NCI-H1092 (cell line): ENCODE measurements at places on chromosomes 11 and 22.

- DNase-seq = no peak
These were observed 10.0 kb downstream of the MAPK8IP2 start for GRCh38 chr22:50610581-50610980.

GRCh38 chr22:22867996-22868715, 19.5 kb upstream of the IGLL5 start:
- DNase-seq = no peak

GRCh38 chr11:62413060-62413696, 5.7 kb upstream of the SCGB1A1 start:
- DNase-seq = no peak

GRCh38 chr11:766106-766935, 11.0 kb downstream of the GATD1 start:
- DNase-seq = no peak

DNA sequence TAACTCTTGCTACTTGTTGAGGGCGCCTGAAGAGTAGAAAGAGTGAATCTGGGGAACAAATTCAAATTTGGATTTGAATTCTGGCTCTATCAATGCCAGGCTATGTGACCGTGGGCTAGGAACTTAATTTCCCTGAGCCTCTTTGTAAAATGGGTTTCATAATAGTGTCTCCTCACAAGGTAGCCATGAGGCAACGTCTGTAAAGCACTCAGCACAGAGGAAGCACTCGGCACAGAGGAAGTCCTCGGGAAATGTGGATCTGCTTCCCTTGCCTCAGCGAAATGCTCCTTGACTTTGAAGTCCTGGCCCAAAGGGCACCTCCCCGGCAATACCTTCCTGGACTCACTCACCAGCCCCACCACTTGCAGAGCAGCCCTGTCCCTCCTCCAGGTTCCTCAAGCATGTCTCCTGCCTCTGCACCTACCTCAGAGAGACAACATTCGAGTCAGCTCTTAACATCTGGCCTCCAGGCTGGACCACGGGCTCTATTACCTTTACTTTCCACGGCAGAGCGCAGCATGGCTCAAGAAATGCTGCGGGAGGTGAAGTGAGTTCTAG, 17.7 kb downstream of the CD6 start:
- no peak for DNase-seq

DNA sequence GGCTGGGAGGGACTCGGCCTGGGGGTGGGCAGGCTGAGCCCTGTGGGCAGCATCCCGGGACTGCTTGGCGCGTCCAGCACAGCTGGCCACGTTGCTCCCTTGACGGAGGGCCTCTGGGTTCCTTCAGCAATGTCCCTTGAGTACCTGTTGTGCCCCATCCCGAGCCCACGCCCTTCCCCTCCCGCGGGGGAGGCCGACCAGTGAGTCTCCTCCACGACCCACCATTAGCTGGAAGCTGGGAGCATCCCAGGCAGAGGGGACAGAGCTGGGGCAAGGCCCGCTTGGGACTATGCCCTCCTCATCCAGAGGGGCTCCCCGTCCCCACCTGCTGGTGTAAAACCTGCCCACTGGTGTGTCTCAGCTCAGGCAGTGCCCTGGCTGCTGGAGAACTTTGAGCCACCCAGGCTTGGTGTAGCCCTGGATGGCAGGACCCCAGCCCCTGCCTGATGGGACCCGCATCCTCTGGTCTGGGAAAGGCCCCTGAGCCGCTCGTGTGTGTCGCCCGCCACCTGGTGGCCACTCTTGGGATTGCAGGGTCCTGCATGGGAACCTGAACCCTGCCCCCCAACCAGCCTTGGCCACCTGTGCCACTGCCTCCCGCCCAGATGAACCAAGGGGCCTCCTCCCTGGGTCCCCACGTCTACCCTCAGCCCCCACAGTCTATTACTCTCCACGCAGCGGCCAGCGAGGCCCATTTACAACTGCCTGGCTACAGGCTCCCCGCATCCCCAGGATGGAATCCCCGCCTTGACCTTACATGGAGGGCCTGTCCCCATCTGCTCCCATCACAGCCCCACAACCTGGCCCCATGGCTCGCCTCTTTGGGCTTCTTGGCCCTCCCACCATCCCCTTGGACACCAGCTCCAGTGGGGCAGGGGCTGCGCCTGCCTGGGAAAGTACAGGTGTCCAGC, 16.6 kb upstream of the ARHGAP8 start:
- no peak for DNase-seq

DNA sequence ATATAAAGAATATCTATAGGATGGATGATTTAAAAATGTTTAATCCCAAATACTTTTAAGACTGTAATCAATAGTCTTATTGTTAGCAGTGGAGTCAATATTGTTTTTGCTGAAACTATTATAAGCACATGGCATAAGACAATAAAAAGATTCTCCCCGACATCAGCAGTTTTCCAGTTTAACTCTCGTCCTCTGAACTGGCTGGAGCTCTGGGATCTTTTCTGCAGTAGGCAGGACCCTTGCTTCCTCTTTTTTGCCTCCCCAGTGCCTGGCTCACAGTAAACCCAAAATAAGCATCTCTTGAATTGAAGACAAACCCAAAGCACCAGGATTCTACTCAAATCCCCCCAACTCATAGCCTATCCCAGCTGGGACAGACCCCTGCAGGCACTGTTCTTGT, 32.9 kb downstream of the KCNJ1 start:
- no peak for DNase-seq

DNA sequence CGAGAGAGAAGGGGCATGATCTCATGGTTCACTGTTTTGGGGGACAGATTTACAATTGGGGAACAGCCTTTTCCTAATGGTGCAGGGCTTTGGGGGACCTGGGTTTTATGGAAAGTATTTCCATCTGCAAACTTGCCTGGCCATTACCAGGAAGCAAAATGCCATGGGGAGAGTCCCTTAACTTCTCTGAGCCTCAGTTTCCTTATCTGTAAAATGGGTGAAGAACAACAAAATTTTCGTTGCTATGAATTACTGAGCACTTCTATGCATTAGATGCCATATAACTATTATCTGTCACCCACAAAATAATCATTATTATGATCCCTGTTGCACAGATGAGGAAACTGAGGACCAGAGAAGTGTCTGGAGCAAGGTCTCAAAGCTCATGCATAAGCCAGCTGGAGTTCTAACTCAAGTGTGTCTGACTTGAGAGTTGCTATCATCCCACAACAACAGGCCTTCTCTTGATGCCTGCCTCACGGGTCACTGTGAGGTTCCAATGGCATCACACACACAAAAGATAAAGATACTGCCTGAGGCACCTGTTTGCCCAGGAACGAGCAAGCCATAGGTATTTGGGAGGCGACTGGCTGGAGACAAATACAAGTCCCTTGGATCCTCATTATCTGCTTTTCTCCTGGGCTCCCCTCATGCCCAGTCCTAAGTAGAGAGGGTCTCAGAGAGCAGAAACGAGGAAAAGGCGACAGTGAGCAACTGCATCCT, 15.8 kb downstream of the TPST2 start:
- no peak for DNase-seq

DNA sequence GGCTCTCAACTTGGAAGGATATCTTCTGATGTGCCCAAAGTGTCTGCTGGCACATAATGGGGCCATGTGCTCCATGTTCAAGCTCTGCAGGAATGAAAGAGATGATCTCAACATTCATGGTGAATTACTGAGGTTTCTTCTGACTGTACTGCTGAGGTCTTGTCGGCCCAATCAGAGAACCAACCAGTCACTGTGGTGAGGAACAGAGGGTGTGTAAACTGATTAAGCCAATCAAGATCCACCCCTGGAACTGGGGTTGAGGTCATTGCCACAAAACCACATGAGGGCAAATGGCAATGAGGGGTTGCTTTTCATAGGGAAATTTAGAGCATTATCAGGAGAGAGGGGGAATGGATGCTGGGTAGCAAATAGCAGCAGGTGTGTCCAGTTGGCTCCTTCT, 152.3 kb upstream of the RAG2 start:
- no peak for DNase-seq

- DNase-seq = no peak
These were observed 52.1 kb downstream of the CLTCL1 start for GRCh38 chr22:19239464-19239863.

- peak; percentile 26 for DNase-seq
These were observed 10.5 kb downstream of the KLHL35 start for GRCh38 chr11:75422248-75423231.

GRCh38 chr22:25085156-25085555, 114.5 kb upstream of the CRYBB3 start:
- DNase-seq = no peak

GRCh38 chr11:92295175-92296137, 70.8 kb downstream of the FAT3 start:
- no peak for DNase-seq

GRCh38 chr11:111119751-111120150, 125.8 kb upstream of the POU2AF2 start:
- no peak for DNase-seq

DNA sequence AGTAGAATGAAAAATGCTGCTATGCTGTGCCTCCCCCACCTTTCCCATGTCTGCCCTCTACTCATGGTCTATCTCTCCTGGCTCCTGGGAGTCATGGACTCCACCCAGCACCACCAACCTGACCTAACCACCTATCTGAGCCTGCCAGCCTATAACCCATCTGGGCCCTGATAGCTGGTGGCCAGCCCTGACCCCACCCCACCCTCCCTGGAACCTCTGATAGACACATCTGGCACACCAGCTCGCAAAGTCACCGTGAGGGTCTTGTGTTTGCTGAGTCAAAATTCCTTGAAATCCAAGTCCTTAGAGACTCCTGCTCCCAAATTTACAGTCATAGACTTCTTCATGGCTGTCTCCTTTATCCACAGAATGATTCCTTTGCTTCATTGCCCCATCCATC, 14.9 kb upstream of the HBE1 start:
- no peak for DNase-seq

- DNase-seq = peak; percentile 50
These were observed at the start of gene LRFN4 for GRCh38 chr11:66856496-66857233. Gene LRFN4, plus strand, starts transcription at chr11:66857064. Its CDS starts 681 bp downstream, at chr11:66857745.

DNA sequence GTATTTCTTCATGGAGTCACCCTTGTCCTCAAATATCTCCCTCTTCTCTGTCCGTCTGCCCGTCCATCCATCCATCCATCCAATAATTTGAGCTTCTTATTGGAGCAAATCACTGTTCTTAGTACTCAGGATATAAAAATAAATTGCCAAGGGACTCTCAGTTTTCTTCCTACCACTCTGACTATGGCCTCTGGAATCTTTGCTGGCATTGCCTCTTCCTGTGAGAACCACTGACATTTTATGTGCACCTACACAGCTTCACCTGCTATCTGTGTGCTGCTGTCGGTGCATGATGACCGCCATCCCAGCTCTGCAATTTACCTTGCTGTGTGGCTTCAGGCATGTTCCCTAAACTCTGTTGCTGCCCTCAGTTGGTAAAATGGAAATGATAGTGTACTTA, 37.9 kb downstream of the TEAD1 start:
- DNase-seq = no peak

DNA sequence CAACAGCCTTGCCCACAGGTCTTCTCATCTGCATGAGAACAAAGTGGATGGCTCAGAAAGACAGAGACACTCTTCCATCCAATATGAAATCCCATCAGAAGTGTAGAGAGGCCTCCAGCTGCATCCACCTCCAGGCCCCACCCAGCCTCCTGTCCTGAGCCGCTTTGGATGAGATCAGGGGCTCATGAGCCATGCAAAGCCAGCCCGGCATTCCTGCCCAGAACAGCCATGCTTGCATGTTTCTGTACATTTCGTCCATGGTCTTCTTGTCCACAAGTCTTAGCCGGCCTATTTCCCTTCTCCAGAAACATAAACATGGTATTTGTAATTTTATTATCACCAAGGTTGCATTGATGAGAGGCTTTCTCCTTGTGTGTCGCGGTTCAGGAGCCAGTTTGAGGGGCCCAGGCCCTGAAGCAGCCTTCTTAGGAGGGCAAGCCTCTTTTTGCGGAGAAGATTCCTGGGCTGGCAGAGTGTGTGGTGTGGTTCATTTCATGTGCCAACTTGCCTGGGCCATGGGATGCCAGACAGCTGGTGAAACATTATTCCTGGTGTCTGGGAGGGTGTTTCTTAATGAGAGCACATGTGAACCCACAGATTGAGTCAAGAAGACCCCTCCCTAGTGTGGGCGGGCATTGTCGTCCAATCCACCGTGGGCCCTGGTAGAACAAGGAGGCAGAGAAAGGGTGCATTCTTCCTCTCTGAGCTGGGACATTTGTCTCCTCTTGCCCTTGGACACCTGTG, 928.9 kb downstream of the TBC1D22A start:
- no peak for DNase-seq

GRCh38 chr11:14340721-14341120, 18.3 kb downstream of the RRAS2 start:
- no peak for DNase-seq

- no peak for DNase-seq
These were observed 629.0 kb downstream of the BRD1 start for GRCh38 chr22:49198705-49199084.

GRCh38 chr11:117972044-117972443, 14.2 kb upstream of the IL10RA start:
- DNase-seq = no peak

- DNase-seq = no peak
These were observed 22.6 kb upstream of the HIPK3 start for GRCh38 chr11:33234397-33235190.

DNA sequence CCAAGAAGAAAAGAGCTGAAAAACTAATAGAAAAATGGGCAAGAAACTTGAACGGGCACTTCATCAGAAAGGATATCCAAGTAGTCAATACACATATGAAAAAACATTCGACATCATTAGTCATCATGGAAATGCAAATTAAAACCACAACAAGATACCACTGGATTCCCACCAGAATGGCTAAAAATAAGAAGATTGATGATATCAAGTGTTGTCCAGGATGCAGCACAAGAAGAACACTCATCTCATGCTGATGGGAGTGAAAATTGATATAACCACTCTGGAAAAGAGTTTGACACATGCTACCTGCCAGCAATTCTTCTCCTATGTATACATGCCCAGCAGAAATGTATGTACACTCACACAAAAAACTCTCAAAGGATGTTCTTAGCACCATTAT, 26.9 kb upstream of the SCUBE2 start:
- no peak for DNase-seq

DNA sequence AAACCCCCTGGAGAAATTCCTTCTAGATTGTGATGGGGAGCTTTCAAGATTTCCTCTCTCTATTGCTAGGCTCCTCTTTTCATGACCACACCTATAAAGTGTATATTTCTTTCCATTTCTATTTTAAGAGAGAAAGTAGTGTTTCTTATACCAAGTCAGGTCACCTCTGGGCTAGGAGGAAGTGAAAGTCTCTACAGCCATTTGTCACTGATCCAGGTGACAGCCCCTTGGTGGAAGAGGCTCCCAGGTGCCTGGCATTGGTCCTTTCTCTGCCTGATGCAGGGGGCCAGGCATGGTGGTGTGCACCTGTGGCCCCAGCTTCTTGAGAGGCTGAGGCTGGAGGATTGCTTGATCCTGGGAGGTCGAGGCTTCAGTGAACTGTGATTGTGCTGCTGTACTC, 64.7 kb downstream of the DHCR7 start:
- DNase-seq = no peak
